Endothelial cell of umbilical vein (primary cell): ENCODE measurements at places on chromosomes 3 and 15. TPM values are rescaled to one million over a fixed set of nuclear protein-coding genes. Genes with fewer than 3 reads are reported as not detected.
A peak's percentile ranks its signal among the peaks of the same experiment; 100 is the strongest.

DNA sequence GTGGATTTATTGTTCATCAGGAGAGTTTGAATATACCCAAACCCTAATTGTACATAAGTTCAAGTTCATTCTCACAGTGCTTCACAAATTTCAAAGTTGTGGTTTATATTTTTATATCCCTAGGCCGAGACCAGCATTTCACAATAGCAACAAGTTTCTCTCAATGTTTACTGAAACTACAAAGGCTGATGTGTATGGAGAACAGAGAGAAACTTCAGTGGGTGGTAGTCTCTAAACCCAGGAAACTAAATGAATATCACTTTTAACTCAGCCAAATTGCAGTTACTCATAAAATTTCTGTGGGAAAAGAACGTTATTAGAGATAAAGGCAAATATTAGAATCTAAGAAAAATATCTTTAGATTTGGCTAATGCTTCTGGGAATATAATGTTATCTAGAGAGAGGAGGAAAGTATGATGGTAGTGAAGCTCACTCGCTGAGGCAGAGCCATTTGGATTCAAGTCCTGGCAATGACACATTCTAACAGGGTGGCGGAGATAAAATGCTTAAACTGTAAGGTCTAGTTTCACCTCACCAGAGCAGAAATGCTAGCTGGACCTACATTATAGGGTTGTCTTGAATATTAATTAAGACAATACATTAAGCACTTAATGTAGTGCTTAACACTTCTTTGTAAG, 514.8 kb downstream of the EPHA3 start:
- DNase-seq, result no peak
- H3K36me3 ChIP-seq, result no peaks in the 10 kb centered on the region
- H3K4me3 ChIP-seq, result no peak overlapping the region
- H3K4me1 ChIP-seq, result no peaks in the 10 kb centered on the region
- H3K27ac ChIP-seq, result no peak overlapping the region

DNA sequence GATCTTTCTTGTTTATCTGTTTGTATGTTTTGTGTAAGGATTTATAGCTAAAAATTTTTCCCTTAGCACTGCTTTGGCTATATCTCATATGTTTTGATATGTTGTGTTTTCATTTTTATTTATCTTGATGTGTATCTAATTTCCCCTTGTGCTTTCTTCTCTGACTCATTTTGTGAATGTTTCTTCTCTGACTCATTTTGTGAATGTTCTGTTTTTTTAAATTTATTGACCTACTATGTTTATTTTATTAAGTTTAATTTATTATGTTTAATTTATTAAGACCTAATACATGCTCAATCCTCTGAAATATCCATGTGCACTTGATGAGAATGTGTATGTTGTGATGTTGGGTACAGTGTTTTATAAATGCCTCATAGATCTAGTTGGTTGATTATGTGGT, 793.5 kb upstream of the CADM2 start:
- DNase-seq, result no peak
- H3K27me3 ChIP-seq, result no peaks in the 10 kb centered on the region
- H3K4me3 ChIP-seq, result no peak overlapping the region
- H3K36me3 ChIP-seq, result no peaks in the 10 kb centered on the region
- no peaks in the 10 kb centered on the region for H3K4me1 ChIP-seq

GRCh38 chr3:193008654-193009053, 91.0 kb upstream of the MB21D2 start:
- H3K27me3 ChIP-seq, result peaks cover 3% of the 10 kb centered on the region
- no peaks in the 10 kb centered on the region for H3K36me3 ChIP-seq
- no peaks in the 10 kb centered on the region for H3K4me1 ChIP-seq
- DNase-seq, result no peak
- H3K4me3 ChIP-seq, result no peak overlapping the region

DNA sequence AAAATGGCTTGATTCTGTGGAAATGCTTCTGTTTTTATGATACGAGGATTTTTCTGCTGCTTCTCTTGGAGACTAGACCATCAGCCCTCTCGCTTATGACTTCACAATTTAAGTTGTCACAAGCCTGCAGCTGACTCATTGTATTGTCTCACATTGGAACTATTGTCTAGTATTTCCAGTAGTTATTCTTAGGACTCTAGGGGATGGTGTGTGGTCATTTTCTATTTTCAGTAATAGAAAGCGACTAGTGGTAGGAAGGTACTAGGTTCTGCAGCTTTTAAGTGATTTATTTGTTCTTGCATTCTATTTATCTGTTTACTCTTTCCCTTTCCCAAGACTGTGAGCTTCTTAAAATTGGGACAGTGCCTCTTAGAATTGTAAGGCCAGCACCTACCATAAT, 66.3 kb upstream of the CRTC3 start:
- peaks cover 58% of the 10 kb centered on the region for H3K4me1 ChIP-seq
- H3K27me3 ChIP-seq, result no peaks in the 10 kb centered on the region
- peak; percentile 93 for DNase-seq
- no peak overlapping the region for H3K4me3 ChIP-seq
- H3K27ac ChIP-seq, result peak overlapping the region; percentile 70

The CHRNA5 gene
- 12.7 and 15.6 TPM in 2 replicates for total RNA-seq

The ANKRD63 gene
- not detected in 2 replicates for total RNA-seq

The RCN2 gene
- 69.8 and 71.9 TPM in 2 replicates for total RNA-seq
